ENCODE measurements at places on chromosomes 12 and 14.

- DNase-seq = no peak
Observed at GRCh38 chr12:130947028-130947613, 6.6 kb upstream of the ADGRD1 start.

GRCh38 chr12:47033789-47034555 lies 45.4 kb upstream of the PCED1B start:
- DNase-seq = no peak

DNA sequence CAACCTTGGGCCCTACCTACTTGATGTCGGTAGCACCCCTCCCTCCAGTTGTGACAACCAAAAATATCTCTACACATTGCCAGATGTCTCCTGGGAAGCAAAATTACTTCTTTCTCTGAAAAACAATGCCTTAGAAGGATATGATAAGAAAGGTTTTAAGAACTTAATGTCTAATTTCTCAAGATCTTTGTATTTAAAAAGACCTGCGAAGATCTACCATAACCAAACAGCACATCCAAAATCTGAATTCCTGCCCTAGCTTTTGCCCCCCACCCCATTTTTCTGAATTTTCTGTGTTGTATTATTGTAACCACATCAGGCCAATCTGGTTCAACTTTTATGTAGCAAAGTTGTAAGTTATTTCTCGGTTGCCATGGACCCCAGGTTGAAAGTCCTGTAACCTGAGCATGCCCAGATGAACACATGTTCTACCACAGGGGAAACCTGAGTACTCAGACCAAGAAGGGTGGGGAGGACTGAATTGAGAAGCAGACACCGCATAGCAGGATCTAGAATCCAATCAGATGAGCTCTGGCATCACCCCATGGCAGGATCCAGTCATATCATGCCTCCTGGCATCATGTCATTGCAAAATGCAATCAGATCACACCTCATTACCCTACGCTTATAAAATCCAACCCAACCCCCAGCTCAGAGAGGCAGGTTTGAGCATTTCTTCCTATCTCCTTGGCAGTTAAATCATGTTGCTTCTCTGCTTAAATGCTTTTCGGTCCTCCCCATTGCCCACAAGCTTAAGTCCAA lies 8.7 kb downstream of the TMEM253 start:
- no peak for DNase-seq

DNA sequence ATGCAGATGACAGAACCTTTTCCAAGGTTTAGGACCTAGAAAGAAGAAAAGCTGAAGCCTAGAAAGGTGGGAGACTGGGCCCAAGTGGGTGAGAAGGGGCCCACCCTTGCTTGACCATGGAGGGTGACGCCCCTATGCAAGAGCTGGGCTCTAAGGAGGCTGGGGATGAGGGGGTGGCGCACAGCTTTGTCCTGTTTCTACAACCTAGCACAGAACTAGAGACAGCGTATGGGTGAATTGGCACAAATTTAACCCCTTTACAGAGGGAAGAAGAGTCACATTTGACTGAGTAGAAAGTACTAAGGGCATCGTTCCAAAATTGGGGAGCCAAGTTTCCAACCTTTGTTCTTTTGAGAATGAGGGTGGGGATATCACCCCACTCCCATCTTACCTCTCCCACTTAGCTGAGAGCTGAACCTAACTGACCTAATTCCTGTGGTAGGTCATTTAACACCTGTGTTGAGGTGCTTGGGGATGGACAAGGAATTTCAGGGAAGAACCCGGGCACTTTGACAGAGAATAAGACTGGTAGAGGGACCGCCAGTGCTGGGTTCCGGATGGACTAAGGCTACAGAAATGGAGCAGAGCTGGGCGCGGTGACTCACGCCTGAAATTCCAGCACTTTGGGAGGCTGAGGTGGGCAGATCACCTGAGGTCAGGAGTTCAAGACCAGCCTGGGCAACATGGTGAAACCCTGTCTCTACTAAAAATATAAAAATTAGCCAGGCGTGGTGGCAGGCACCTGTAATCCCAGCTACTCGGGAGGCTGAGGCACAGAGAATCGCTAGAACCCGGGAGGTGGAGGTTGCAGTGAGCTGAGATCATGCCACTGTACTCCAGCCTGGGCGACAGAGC lies 5.2 kb downstream of the NFKBIA start:
- DNase-seq = no peak

GRCh38 chr12:99745121-99745520 lies 97.6 kb downstream of the GARIN6 start:
- no peak for DNase-seq

DNA sequence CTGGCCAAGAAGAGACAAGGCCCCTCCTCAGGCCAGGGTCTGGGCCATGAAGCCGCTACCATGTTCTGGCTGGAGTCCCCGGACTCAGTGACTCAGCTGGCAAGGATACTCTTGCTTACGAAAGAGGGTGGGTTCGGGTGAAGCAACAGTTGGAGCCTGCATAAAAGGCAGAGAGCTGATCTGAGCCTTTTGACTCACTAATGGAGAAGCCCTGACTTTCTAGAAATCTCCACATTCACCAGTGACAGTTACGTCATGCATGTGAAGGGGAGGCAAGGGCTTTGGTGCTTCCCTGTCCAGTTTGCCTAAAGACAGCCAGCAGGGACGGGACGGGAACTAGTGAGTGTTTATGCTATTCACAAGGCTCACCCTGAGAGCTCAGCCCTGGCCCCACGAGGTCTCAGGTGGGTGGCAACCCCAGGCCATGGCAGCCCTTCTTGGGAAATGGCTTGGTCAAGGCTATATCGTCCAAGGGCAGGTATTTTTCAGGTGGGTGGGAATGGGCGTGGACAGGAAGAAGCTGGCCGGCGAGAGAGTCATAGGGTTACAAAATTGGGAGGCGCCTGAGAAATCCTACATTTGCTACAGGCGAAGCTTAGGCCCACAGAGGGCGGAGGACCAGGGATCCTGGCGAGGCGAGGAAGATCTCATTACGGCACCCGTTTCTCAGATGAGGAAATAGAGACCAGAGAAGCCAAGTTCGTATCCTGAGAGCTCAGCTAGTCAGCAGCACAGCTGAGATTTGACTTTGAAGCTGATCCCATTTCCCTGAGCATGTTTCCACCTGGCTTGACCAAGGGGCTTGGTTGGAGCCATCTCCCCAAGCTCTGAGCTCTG lies 314.6 kb downstream of the BCL11B start:
- no peak for DNase-seq

- DNase-seq = no peak
Observed at GRCh38 chr12:123771261-123771660, 9.2 kb downstream of the DNAH10 start.

- DNase-seq = no peak
Observed at GRCh38 chr12:124604264-124604680, 36.9 kb upstream of the NCOR2 start.

GRCh38 chr12:45050751-45051571 lies at the start of gene DBX2:
Gene DBX2, minus strand, starts transcription at chr12:45051099. Its CDS starts 172 bp downstream, at chr12:45050927.
- no peak for DNase-seq

DNA sequence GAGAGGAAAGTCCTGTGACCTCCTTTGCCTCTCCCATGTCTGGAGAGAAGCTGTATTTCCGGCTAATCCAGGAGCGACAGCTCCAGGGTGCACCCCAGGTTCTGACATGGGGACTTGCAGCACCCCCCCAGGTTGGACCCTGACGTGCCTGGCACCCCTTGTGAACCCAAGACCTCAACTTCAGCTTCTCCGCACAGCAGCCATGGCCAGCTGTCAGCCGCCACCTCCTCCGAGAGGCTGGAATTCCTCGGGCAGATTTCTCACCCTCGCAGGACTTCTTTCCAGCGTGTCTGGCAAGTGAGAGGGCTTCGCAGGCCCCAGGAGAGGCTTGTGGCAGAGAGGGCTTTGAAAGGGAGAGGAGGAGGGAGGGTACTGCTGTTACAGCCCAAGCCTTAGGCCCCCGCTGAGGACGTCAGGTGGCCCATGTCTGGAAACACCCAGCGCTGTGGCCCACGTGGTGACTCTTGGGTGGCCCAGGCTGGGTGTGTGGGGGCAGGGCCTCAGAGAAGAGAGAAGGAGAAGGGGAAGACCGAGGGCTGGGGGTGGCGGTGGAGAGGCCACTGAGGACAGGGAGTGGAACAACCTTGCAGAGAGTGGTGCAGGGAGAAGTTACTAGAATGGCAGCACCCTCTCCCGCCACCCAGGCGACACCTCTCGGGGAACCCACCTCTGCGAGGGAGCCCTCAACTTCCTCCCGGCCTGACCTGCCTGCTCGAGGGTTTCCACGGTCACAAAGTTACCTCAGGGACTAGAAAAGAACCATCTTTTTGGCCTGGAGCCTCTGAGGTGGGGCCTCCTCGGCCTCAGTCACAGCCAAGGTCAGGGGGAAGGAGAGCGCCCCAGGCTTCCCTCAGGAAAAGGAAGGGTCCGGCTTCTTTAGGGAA lies 11.7 kb upstream of the RPS6KL1 start:
- DNase-seq = no peak

GRCh38 chr12:58745348-58746125 lies 174.8 kb downstream of the LRIG3 start:
- DNase-seq = no peak

- peak; percentile 64 for DNase-seq
Observed at GRCh38 chr12:102300824-102301461, 103.3 kb upstream of the PMCH start.

DNA sequence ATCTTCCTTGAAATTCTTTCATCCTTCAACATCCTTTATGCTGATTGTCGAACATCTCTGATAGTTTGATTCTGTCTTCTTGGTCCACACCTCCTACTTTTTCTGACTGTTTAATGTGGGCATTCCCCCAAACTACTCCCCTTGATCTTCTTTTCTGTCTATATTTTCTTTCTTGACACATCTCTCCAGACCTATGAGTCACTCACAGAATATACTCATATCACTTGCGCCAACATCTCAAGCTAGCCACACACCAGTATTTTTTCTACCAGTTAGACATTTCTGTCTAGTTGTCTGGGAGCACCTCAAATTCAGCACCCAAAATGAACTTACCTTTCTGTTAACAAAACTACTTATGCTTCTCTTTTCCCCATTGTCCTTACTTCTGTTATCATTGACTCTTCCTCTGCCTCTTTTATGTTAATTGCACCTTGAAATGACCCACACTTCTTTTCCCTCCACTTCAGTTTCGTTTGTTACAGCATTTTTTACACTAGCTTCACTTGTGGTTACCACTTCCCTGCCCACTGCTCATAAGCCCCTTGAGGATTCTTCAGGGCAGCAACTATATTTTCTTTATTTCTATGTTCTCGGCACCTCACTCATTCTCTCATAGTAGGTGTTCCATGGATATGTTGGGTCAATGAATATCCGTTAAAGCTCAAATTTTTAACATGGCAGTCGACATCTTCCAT lies 33.5 kb downstream of the TSHR start:
- DNase-seq = no peak

- DNase-seq = no peak
Observed at GRCh38 chr14:62141139-62141538, 378.9 kb downstream of the SNAPC1 start.

DNA sequence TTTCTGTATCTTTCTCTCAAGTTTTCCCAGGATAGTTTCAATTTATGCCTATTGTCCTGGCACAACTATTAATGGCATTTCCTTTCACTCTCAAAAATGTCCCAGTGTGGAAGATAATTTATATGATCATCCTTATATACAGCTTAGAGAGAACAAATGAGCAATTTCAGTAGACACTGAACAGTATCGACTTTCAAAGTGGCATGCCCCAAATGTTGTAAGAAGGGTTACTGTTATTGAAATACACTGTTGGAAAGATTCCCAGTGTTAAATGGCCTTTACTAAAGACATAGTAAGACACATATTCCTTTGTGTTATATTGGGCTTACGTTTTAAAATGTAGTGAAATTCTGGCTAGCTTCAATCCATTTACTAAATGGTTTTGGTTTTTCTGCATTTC lies 202.3 kb upstream of the CDKN3 start:
- DNase-seq = no peak

- no peak for DNase-seq
Observed at GRCh38 chr12:1102115-1102514, 111.1 kb downstream of the ERC1 start.

- peak; percentile 38 for DNase-seq
Observed at GRCh38 chr12:52171950-52172512, 19.8 kb downstream of the KRT80 start.

- peak; percentile 20 for DNase-seq
Observed at GRCh38 chr14:68479247-68479646, 313.6 kb downstream of the ZFP36L1 start.

DNA sequence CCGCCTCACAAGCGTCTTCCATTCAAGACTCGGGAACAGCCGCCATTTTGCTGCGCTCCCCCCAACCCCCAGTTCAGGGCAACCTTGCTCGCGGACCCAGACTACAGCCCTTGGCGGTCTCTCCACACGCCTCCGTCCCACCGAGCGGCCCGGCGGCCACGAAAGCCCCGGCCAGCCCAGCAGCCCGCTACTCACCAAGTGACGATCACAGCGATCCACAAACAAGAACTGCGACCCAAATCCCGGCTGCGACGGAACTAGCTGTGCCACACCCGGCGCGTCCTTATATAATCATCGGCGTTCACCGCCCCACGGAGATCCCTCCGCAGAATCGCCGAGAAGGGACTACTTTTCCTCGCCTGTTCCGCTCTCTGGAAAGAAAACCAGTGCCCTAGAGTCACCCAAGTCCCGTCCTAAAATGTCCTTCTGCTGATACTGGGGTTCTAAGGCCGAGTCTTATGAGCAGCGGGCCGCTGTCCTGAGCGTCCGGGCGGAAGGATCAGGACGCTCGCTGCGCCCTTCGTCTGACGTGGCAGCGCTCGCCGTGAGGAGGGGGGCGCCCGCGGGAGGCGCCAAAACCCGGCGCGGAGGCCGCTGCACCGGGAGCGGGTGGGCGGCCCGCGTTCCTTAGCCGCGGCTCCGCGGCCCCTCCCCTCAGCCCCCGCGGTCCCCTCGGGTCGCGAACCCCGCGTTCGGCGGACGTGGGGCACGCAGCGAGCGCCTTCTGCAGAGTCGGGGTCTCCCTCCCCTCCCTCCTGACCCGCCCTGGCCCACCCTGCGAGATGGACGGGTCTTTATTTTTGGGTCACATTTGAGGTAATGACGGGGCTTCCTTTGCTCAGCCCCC lies at the start of gene UBC:
TSS of gene UBC (minus strand) at position 259 of the 847 bp plus-strand sequence. CDS start 879 bp downstream, outside the sequence.
- DNase-seq = peak; percentile 89

DNA sequence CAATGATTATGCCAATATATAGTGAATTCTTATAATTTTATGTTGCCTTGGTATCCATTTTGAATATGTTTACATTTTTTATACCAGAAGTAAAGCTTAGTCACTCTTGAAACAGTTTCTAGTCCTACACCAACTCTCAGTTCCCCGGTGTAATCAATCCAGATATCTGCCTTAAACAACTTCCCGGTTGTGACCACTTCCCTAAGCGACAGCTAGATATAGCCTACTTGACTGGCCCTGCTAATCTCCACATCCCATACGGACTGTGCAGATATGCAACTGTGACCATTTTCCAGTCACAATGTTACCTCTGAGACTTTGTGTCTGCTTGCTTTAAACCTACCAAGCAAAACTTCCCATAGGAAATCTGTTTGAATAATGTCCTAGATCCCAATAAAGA lies 1551.5 kb upstream of the SEL1L start:
- no peak for DNase-seq

DNA sequence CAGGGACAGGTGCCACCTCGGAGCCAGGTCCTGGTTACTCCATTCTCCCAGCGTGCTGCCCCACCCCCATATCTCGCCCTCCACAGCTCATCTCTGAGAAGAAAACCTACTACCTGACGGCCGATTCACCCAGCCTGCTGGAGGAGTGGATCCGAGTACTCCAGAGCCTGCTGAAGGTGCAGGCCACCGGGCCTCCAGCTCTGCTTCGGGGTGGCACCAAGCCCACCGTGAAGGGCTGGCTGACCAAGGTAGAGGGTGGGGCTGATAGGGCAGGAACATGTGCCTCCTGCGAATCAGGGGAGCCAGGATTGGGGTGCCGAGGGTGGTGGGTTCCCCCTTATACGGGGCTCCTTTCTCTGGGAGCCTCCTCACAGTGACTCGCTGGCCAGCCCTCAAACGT lies 25.9 kb downstream of the PIGH start:
- DNase-seq = no peak

- no peak for DNase-seq
Observed at GRCh38 chr14:34710006-34710405, 4.4 kb downstream of the CFL2 start.
